ENCODE measurements at places on chromosomes 5 and 9.

GRCh38 chr5:56588636-56589480 is 226.5 kb upstream of the MAP3K1 start:
- no peak for DNase-seq

DNA sequence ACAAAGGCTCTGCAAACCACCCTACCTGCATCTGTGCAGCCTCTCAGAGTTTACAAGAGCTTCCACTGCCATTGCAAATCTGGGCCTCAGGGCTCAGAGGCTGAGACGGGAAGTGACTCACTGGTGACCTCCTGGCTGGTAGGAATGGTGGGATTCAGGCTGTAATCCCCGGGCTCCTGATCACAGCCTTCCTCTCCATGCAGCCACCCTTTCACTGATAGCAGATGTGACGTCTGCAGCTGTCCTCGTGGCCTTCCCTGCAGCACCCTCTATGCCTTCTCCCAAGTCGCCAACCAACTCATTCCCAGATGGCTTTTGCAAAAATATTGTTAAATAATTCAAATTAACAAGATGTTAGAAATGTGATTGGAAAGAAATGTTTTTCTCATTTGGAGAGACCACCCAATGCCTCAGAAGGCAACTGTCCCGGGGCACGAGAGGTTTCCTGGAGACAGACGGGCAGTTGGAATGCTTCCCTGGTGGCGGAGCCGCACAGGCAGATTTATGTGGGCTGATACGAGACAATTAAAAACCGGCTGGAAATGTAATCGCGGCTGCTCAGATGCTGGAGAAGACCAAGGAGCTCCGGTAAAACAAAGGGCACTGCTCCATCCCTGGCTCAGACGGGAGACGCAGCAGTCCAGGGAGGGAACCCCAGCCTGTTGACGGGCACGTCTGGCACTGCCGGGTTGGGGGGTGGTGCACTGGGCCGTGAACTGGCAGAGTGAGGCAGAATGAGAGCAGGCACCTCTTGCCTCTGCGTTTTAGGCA is 34.4 kb upstream of the SLC25A51 start:
- no peak for DNase-seq

DNA sequence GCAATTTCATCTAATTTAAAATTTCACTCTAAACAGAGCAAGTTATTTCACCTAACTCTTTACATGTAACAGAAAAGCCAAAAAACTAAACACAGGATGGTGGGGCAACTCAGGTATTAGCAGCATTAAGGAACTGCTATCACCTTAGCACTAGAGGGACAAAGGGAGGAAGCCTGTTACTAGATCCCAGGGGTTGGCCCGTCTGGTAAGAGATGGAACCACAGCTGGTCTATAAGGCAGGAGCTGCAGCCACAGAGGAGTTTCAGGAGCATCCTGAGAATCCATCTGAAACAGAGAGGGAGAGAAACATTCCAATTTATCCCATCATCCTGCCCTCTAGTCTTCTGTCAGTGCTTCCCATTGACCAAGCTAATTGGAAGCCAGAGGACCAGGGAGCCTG is 300.3 kb downstream of the MRPS30 start:
- no peak for DNase-seq

DNA sequence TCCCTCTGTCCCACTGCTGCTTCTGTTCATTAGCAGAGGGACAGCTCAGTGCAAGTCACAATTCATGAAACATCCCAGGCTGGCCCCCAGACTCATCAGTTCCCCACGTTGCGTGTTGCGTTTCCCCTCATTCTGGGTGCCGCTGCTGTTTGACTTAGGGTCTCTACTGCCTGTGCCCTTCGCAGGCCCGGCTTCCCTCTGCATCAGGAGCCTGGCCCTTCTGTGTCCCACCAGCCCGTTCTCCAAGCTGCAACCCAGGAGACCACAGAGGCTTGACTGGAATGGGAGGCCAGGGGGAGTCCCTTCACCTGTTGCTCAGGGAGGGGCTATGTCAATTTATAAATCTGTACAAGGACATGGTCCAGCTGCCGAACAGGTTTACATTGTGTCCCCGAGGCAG is 53.9 kb upstream of the SUSD3 start:
- DNase-seq = no peak

- DNase-seq = no peak
Measured at GRCh38 chr9:132586830-132587591, 4.6 kb downstream of the BARHL1 start.

Data from caudate nucleus (tissue), 63 donors.